ENCODE measurements at places on chromosomes 1 and 21.

GRCh38 chr1:54764922-54765561 is 719 bp upstream of the PARS2 start:
- no peak for DNase-seq

DNA sequence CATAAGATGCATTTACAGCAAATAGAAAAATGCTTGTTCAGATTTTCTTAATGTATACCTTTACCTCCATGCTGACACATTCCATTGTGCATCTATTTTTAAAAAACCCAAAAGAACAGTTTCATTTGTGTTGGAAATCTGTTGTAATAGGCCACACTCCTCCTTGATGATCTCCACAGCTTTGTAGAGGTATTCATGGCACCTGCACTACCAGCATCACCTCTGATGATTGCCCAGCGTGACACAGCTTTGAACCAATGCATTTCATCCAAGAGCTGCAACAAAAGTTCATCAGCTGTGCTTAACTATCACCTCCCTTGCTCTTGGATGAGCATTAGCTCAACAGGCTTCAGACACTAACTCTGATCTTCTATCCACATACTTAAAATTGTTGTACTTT is 8.2 kb downstream of the DYNLT5 start:
- no peak for DNase-seq

DNA sequence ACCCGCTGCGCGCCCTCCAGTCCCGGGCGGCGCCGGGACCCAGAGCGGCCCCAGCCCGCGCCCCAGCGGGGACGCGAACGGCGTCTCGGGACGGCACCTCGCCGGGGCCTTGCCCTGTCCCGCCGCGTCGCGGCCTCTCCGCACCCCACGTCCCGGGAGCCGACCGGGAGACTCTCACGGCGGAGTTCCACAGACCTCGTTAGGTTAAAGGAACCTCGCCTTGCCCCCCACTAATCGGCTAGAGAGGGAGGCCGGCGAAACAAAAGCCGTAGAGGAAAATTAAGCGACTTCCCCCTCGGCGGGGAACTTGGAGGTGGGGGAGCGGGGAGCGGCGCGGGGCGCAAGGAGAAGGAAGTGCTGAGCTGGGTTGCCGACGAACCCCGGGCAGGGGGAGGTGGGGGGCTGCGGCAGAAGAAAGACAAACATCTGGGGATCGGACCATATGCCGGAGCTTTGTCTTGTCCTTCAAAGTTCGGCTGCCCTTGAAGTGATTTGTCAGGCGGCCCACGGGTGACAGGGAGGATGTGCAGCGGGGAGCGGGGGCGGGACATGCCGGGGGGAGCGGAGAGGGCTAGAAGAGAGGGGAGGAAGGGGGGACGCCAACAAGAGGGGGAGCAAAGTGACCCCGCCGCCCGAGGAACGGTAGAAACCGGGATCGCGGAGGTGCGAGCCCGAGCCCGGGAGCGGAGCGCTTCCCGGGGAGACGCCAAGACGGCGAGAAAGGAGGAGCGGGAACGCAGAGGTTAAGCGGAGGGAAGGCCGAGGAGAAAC is 120.0 kb upstream of the RRP15 start:
- DNase-seq, result no peak

DNA sequence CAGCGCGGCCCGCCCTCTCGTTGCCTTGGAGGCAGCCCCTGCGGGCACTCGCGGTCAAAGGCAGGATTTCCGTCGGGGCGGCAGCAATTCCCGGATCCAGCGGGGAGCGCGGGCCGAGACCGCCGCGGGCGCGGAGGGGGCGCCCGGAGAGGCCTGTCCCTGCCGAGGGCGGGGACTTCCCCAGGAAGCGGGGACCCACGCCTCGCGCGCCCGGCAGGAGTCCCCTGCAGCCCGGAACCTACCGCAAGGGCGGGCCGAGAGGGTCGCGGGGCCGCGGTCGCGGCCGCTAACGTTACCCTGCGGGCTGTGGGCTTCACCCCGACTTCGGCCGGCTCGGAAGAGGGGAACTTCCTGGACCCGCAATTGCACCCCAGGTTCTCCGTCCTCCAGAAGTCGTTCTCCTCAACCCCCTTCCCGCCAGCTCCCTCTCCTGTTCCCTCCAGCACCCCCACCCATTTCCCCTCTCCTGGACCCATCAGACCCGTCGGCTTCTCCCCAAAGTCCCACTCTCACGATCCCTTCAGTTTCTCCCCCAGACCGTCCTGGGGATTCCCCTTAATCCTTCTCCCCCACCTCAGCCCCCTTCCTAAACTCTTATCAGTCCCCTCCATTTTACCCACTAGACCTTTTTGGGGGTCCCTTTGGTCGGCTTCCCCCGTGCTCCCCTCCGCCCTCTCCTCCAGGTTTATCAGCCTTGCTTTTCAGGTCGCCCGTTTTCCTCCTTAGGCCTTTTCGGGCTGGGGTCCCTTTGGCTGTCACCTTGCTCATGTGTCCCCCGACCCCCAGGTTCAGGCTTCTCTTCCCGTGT is 604 bp downstream of the FGR start:
- DNase-seq, result peak; percentile 19

DNA sequence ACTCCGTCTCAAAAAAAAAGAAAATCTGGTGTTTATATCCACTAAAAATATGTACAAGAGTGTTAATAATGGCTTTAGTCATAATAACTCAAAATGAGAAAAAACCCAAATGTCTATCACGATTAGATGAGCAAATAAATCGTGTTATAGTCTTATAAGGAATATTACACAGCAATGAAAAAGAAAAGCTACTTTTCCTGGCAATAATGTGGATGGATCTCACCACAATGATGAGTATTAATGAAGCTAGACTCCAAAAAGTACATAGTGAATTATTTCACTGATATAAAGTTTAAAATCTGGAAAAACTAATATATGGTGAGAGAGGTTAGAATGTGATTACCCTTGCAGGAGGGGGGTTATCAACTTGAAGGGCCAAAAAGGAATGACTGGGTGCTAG is 9.7 kb downstream of the CD244 start:
- no peak for DNase-seq

DNA sequence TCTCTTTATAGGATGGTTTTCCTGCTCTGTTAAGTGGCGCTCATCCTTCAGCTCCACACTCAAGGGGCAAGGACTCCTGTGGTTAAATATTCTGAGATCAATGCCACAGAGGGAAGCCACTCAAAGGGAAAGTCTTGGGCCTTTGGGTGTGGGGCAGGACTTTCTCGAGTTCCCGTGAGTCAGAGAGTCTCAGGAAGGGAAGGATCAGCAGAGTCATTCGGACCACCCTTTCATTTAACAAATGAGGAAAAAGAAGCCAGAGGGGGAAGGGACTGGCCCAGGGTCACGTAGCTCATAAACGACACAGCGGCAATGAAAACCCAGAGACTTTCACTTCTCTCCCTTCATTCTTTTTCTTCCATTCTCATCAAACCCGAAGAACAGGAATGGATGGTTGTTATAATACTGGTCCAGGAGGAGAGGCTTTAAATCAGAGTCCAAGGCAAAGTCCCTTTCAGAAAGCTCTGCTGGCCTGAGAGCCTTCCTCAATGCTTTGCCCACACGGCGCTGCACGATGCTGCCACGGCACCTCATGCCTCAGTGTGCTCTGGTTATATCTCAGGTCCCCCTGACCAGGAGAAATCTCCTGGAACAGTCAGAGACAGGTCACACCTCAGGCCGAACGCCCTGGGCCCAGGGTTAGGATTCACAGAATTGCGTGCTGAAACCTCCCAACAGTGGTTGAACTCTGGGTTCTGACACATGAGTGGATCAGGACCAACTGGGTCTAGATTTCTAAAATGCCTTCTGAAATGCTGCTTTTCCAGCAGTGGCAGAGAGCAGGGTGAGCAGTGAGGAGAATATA is 65.3 kb downstream of the TENT5C start:
- no peak for DNase-seq

DNA sequence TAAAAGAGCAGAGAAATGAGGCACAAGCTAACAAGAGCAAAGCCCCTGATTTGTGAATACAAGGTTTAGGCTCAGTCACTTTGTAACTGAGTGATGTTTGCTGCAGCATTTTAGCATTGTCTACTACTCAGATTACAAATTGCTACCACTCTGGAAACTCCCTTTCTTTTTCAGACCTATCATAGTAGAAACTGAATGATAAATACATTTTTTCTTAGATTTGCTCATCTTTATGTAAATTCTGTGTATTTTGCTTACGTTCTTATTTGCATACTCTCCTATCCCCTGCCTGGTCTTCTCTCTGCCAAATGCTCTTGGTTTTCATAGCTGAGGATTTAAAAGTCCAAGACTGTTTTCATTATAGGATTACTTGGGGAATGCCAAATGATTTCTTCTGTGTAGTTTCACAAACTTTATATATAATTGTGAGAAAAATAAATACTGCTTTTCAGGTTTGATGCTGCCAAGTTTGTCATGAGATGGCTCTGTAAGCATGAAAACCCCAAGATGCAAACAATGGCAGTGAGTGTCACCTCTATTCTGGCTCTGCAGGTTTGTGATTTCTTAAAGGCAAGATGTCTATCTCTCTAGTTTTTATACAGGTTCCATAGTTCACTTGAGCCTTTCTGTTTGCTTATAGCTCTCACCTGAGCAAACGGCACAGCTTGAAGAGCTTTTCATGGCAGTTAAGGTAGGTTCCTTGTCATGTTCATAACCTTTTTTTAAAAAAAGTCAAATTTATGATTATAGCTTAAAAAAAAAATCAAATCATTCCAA is 24.7 kb downstream of the ZYG11A start:
- no peak for DNase-seq

GRCh38 chr1:220425852-220426251 is 102.1 kb upstream of the MARK1 start:
- no peak for DNase-seq

DNA sequence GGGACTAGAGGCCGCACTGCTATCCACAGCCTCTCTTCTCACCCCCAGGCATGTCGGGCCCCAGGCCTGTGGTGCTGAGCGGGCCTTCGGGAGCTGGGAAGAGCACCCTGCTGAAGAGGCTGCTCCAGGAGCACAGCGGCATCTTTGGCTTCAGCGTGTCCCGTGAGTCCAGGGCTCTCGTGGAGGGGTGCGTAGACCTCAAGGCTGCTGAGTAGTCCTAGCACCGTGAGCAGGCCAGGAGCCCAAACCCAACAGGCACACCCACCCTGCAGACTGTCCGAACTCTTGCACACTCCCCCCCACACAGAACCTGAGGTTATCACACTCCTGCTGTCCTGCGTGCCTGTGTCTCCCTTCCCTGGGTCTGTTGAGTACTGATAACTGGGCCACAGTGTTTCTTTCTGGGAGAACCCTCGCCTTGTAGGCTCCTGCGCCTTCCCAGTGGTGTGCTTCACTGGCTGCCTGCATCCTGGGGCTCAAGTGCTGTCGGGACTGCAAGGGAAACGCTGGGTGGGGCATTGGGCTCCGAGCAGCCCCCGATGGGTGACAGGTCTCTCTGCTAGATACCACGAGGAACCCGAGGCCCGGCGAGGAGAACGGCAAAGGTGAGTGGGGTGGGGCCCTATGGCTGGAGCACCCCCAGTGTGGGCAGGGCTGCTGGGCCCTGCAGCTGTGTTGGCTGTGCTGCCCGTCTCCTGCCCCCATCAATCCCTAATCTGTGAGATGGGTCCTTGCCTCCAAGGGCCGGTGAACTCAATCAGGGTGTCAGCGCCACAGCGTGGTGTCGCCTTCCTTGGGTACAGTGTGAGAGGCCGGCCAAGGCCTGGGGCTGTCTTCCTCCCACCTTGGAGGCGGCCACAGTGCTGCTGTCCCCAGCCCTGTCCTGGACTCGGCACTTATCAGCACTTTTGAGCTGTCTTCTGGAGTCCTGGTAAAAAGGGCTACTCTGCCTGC is 4.0 kb upstream of the GJC2 start:
- no peak for DNase-seq

DNA sequence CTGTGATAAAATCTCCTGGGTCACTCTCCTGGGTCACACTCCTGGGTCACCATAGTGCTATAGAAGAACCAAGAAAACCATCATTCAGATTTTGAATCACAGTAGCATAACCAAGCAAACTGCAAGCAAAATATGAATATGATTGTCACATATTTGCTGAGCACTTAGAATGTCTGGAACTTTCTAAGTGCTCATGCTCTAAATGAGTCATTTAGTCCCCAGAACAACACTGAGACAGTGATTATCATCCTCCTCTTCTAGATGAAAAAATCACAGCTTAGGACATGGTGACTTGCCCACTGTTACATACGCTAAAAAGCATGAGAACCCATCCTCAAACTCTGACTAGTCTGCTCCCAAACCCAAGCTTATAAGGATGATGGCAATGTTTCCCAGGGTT is 39.5 kb upstream of the DDAH1 start:
- no peak for DNase-seq

DNA sequence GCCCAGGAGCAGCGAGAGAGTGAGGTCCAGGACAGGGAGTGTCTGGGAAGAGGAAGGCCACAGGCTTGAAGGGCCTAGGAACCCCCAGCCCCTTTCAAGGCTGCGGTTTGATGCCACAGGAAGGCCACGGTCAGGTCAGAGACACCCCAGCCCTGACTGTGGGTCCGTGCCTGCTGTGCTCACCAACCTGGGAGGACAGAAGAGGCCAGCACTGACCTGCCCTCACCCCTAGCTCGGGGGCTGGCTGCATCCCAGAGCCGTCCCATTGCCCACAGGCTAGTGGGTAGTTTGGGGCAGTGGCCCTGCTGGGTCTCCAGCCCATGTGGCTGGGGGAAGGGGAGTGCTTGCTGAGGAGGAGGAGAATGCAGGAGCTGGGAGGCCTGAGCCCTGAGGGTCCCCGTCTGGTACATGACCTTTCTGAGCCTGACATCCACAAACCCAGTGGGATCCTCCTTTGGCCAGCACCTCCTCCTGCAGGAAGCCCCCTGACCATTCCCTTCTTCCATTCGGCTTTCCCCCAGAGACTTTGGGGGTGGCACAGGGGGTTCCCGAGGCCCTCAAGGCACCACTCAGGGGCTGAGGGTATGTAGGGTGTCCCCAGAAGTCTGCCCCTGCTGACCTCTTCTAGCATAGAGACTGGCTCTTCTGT is 54.3 kb downstream of the WNT9A start:
- no peak for DNase-seq

- DNase-seq, result no peak
Observed at GRCh38 chr1:173413271-173413707, 63.8 kb upstream of the PRDX6 start.

DNA sequence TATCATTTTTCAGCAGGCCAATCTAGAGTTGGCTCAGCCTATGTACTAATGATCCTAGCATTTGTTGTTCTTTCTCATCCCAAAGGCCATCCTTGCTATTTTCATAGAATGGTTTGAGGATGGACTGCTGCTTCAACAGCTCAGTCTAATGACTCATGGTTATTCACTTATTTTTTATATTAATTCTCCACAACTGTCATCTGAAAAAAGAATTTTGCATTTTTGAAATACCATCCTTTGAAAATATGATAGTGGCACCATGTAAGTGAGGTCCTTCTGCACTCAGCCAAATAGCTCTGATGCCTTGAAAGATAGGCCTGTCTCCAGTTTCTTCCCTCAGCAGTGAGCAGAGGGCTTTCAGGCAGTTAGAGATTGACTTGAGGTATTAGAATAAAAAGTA is 377.5 kb downstream of the LMO4 start:
- DNase-seq, result no peak
